ENCODE measurements at places on chromosomes 2 and 18.

DNA sequence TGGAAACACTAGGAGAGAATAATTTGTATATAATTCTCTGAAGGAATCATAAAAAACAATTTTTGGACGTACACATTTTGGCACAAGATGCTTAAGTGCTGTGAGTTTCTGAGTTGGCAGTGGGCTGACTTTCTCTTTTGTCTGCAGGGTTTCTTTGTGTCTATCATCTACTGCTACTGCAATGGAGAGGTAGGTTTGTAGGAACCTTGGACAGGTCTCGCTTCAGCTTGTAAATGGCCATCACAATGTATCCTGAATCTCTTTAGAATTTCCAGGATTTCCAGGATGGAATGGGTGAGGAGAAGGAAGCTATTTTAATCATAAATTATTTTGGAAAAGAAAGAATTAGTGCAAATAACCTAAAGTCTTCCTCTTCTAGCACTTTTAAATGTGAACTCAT is 83.9 kb downstream of the PTH2R start:
- H3K27me3 ChIP-seq, result no peaks in the 10 kb centered on the region
- H3K36me3 ChIP-seq, result no peaks in the 10 kb centered on the region
- no peak overlapping the region for H3K27ac ChIP-seq
- H3K4me1 ChIP-seq, result peaks cover 24% of the 10 kb centered on the region
- DNase-seq, result no peak

- no peak for DNase-seq
- H3K4me3 ChIP-seq, result no peak overlapping the region
- H3K4me1 ChIP-seq, result peaks cover 3% of the 10 kb centered on the region
- H3K27me3 ChIP-seq, result peaks cover 32% of the 10 kb centered on the region
- H3K36me3 ChIP-seq, result no peaks in the 10 kb centered on the region
Measured at GRCh38 chr2:128622955-128623620, 304.4 kb upstream of the HS6ST1 start.

DNA sequence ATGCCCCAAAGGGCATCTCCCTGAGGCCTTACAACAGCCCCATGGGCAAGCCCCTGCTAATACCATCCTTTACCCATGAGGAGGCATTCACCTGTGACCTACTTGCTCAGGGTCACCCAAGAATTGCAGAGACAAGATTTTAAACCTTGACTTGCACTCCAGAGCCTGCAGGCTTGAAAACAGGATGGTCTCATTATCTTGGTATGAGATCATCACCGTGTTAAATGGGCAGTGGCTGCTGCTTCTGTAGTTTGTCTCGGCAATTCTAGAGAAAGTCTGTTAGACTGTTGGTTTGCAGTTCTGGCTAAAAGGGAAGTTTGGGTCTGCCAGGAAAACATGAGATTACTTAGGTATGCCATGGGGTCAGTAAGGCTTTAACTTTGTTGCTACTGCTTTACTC is 698.9 kb downstream of the GALR1 start:
- no peaks in the 10 kb centered on the region for H3K36me3 ChIP-seq
- peaks cover 2% of the 10 kb centered on the region for H3K4me1 ChIP-seq
- no peak overlapping the region for H3K4me3 ChIP-seq
- H3K27ac ChIP-seq, result no peak overlapping the region

DNA sequence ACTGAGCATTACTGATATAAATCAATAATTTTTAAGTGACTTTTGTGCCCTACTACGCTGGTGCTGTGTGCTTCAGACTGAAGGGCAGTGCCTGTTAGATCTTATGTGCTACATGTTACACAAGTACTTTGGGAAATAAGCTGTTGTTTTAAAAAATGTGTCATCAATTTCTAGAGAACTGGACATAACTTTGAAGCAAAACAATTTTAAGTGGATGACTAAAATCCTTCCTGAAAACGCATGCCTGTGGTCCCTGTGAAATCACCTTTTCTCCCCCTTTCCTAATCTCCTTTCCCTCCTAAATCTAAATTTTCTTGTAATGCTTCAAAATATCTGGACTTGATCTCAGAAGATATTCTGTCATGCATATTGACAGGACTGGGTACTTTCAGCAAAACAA is 7.1 kb upstream of the IL1RL1 start:
- no peak for DNase-seq
- H3K4me1 ChIP-seq, result no peaks in the 10 kb centered on the region
- H3K27ac ChIP-seq, result no peak overlapping the region
- peaks cover 7% of the 10 kb centered on the region for H3K27me3 ChIP-seq

DNA sequence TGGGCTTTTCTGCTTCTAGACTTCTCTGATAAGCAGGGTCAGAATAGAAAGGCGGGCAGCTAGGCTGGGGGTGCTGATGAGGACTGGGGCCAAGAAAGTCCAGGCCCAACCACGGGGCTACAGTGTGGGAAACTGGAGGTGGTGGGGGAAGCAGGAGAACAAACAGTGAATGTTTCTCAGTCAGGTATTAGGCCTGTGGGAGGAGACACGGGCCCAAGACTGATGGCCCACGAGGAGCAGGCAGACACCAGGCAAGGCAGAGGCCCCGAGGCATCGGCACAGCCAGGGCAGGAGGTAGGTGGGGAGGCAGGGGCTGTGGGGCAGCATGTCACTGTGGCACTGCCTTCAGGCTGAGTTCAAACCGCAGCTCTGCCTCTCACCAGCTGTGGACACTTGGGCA is 40.7 kb downstream of the KCNIP3 start:
- no peaks in the 10 kb centered on the region for H3K36me3 ChIP-seq
- DNase-seq, result no peak
- no peak overlapping the region for H3K4me3 ChIP-seq
- peaks cover 79% of the 10 kb centered on the region for H3K27me3 ChIP-seq
- H3K27ac ChIP-seq, result no peak overlapping the region

DNA sequence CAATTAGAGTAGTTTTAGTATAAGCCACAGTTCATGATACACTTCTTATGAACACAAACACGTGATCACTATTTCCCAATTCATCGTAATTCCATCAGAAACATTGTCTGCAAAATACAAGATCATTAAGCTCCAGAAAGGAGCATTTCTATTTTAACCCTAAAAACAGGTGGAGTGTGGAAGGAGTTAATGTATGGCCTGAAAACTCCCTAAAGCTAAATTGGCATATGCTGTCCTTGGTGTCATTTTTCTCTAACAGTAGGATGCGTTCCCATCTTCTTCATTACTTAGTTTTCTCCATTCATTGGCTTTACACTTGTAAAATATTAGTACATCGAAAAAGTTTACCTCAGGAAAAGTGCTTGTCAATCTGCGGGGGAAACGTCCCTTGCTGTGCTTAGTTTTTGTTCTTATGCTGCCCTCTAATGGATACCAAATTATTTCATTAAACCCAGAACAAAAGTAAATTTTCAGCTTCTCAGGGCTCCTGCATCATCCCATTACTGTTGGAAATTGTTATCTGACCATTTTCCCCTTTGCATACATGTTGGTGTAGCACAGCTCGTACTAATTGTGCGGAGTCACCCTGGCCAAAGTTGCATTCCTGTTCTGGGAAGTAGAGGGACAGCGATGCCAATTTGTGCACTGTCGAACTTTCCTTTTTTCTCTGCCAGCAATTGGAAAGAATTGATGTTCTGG is 153.4 kb downstream of the GPD2 start:
- H3K4me1 ChIP-seq, result peaks cover 38% of the 10 kb centered on the region
- no peak for DNase-seq
- no peaks in the 10 kb centered on the region for H3K27me3 ChIP-seq

GRCh38 chr18:75334869-75335268 is 92.6 kb downstream of the SMIM21 start:
- no peak overlapping the region for H3K27ac ChIP-seq
- no peak for DNase-seq
- peaks cover 8% of the 10 kb centered on the region for H3K4me1 ChIP-seq
- no peaks in the 10 kb centered on the region for H3K36me3 ChIP-seq
- no peaks in the 10 kb centered on the region for H3K27me3 ChIP-seq
- no peak overlapping the region for H3K4me3 ChIP-seq

- H3K4me1 ChIP-seq, result peaks cover 78% of the 10 kb centered on the region
- no peak for DNase-seq
- H3K36me3 ChIP-seq, result no peaks in the 10 kb centered on the region
- H3K4me3 ChIP-seq, result peak overlapping the region; percentile 80
Measured at GRCh38 chr2:218290316-218291261, 1.7 kb downstream of the TMBIM1 start.

DNA sequence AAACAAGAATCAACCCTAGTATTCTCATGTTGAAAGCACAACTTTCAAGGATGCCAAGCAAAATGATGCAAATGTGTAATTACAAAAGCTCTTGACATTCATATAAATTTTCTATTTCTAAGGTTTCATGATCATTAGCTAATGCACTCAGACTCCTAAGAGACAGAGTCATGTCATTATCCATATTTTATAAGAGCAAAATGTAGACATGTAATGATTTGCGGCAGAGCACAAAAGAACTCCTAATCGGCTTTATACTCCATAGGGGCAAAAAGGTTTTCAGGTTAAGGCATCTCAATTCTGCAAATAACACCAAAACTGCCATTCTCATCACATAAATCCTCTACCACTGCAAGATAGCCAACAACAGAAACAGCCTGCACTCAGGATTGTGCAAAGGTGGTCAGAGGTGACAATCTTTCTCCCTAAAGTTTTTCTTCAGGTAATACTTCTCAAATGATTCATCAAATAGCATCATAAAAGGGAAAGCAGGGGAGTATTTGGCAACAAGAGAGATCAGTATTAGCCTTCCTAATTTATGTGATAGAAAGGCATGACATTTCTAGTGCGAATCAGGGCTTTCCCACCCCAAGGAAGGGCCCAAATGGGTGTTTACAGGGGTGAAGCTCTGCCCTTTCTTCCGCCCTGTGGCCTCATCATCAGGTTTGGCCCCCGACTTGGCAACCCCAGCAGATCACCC is 64.7 kb downstream of the STK39 start:
- H3K27ac ChIP-seq, result no peak overlapping the region
- peaks cover 38% of the 10 kb centered on the region for H3K4me1 ChIP-seq
- H3K4me3 ChIP-seq, result no peak overlapping the region
- DNase-seq, result no peak
- H3K27me3 ChIP-seq, result no peaks in the 10 kb centered on the region

GRCh38 chr2:137238065-137238464 is 472.7 kb downstream of the THSD7B start:
- peaks cover 6% of the 10 kb centered on the region for H3K4me1 ChIP-seq
- H3K36me3 ChIP-seq, result peaks cover 9% of the 10 kb centered on the region

DNA sequence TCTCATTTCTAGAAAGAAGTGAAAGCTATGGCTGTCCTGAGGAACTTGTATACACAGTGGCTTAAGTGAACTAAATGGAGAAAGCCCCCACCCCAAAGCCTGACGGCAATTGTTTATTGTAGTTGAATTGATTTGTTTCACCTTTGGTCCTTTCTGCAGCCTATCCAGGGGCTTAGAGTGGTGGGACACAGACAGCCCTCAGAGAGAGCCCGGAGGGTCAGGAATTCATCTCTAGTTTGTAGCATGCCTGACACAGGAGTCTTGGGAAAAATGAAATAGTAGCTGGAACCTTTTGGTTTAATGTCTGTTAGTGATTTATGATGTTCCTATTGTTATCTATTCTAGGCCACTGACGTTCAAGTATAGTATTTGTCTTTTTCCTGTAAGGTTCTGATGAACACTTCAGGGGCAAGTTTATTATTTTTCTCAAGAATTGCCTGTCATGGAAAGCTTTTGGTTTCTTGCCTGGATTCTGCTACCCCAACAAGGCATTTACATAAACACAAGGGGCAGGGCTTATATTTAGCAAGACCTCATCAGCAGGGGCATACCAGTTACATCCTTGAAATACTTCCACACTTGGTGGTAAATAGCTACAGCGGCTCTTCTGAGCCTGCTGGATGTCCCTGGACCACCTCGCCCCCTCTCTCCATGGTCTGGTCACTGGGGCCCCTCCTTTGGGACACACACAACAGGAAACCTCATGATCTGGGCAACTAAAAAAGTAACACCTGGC is 44.4 kb downstream of the KCNE4 start:
- peaks cover 3% of the 10 kb centered on the region for H3K4me1 ChIP-seq
- no peak for DNase-seq
- no peak overlapping the region for H3K27ac ChIP-seq
- peaks cover 5% of the 10 kb centered on the region for H3K27me3 ChIP-seq
- H3K36me3 ChIP-seq, result no peaks in the 10 kb centered on the region

GRCh38 chr18:12928206-12928605 is 19.6 kb upstream of the SEH1L start:
- DNase-seq, result no peak
- H3K36me3 ChIP-seq, result no peaks in the 10 kb centered on the region
- H3K4me1 ChIP-seq, result peaks cover 2% of the 10 kb centered on the region
- H3K27me3 ChIP-seq, result peaks cover 5% of the 10 kb centered on the region
- H3K4me3 ChIP-seq, result no peak overlapping the region

- H3K36me3 ChIP-seq, result no peaks in the 10 kb centered on the region
- H3K4me3 ChIP-seq, result no peak overlapping the region
- H3K4me1 ChIP-seq, result peaks cover 34% of the 10 kb centered on the region
- H3K27me3 ChIP-seq, result no peaks in the 10 kb centered on the region
- H3K27ac ChIP-seq, result peak overlapping the region; percentile 94
Measured at GRCh38 chr2:64204703-64205102, 60.5 kb upstream of the PELI1 start.

DNA sequence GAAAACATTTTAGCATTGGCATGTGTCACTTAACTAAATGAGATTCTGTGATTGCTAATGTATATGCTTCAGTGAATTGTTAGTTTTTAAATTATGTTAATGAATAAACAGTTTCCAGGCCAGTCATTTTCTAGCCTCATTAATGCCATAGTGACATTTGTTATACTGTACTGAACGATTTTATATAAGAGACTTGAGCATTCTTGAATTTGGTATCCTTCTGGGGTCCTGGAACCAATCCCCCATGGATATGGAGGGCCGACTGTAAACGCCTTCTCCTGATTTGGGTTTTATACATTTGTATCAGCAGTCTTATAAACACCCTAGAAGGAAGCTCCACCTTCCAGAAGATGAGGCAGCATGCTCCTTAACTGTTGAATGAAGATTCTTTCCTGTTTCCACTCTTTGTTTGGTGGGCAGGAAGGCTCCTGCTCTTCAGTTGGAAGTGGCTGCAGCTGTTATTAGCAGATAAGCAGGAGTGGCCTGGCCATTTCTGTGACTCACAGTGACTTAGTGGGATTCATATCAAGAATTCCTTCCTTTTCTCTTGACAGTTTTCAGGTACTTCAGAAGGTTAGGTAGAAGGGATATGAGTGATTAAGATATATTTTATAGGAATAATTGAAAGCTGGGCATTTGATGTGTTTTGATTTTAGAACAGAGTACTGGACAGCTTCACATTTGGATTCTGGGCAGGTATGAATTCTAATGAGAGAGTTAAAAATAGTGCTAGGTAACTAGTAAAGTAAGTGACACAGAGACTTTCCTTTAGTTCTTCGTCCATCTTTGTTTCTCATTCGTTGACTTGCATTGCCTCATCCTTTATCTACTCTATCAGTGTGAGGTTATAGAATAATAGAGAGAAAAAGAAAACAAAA is 124.9 kb downstream of the PLCL1 start:
- peaks cover 4% of the 10 kb centered on the region for H3K36me3 ChIP-seq
- H3K4me1 ChIP-seq, result peaks cover 13% of the 10 kb centered on the region
- DNase-seq, result no peak
- H3K27me3 ChIP-seq, result no peaks in the 10 kb centered on the region
- H3K27ac ChIP-seq, result peak overlapping the region; percentile 54

- H3K27me3 ChIP-seq, result no peaks in the 10 kb centered on the region
- H3K36me3 ChIP-seq, result no peaks in the 10 kb centered on the region
- DNase-seq, result no peak
- H3K4me3 ChIP-seq, result no peak overlapping the region
- H3K27ac ChIP-seq, result no peak overlapping the region
- peaks cover 36% of the 10 kb centered on the region for H3K4me1 ChIP-seq
Measured at GRCh38 chr2:137872577-137872976, 91.7 kb upstream of the HNMT start.

GRCh38 chr2:103003750-103004260 is 242.0 kb downstream of the TMEM182 start:
- no peak overlapping the region for H3K4me3 ChIP-seq
- no peak overlapping the region for H3K27ac ChIP-seq
- H3K4me1 ChIP-seq, result no peaks in the 10 kb centered on the region
- H3K27me3 ChIP-seq, result no peaks in the 10 kb centered on the region

Data from progenitor cell of endocrine pancreas (in vitro differentiated cells).